Activated T-helper 1 cell treated with anti-CD3 and anti-CD28 coated beads, Interleukin-2, amount 50 U/mL, for 16 hours (primary cell): ENCODE measurements at places on chromosomes 3 and 15.

DNA sequence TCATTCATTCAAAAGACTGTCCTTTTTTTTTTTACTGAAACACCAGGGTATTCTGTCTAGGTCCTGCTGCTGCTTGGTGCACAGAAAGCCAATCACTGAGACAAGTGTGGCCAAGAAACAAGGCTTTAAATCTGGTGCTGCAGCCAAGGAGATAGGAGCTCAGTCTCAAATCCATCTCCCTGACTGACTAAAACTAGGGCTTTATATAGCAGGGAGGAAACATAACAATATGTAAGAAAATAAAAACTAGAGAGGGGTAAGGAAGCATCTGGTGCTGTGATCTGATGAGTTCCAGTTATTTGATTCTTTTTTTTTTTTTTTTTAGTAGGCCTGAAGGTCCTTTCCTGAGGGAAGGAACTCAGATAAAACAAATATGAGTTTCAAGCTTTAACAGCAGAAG, 139.8 kb downstream of the ATG7 start:
- DNase-seq, result no peak

DNA sequence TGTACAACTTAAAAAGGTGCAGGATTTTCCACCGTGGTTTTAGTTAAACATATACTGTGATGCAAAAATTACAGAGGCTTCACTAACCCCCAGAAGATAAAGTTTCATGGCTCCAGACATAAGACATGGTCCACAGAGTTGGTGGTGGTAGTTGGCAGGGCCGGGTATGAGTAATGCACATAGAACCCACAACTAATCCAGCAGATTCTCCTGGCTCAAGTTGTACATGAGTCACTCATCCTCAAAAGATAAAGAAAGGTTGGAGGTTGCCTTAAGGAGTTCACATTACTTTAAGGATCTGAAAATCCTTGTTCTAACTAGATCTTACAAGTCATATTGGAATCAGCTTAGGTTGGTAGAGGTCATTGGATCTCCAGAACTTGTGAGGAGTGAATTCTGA, 98.3 kb upstream of the ZBTB20 start:
- DNase-seq, result no peak

DNA sequence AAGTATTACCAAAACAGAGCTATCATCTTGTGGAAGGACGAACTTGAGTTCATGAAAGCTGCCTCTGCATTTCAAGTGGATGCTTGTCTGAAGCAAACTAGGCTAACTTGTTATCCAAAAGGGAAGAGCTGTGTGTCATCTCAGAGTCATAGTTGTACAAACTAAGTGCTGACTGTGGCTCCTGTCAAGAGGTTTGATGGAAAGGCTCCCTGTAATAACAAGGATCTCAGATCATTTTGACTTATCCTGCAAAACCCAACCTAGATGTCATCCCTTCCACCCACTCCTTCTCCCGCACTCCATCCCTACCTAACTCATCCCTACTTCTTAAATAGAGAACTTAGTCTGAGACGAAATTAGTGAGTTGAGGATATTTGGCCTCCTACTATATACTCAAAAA, 110.8 kb downstream of the NR2E3 start:
- DNase-seq, result no peak

GRCh38 chr15:79659691-79660090, 227.6 kb downstream of the MINAR1 start:
- no peak for DNase-seq

DNA sequence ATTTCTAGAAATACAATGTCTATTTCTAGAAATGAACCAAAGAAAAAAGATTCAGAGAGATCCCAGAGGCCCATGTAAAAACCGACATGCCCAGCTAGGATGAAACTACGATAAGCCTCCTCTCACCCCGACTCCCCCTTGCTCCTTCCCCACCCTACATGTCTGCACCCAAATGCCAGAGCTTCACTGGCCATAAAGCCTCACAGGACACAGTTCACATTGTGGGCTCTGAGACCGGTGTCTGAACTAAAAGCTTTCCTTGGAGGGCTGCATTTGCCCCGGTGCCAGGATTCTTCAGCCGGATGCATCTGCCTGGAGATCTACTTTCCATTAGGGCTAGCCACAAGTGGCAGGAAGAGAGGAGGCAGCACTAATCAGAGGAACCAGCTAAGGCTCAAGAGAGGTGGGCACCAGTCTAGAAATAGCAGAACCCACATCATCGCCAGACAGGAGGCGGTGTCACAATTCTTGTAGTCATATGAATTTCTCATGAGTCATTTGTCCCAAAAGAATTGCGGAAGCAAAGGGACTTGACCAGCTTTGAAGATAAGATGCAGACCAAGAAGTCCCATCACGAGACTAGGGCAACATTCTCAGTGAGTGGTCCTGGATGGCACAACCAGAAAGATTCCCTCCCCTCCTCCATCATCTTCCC, 353.6 kb downstream of the NTRK3 start:
- DNase-seq, result no peak

DNA sequence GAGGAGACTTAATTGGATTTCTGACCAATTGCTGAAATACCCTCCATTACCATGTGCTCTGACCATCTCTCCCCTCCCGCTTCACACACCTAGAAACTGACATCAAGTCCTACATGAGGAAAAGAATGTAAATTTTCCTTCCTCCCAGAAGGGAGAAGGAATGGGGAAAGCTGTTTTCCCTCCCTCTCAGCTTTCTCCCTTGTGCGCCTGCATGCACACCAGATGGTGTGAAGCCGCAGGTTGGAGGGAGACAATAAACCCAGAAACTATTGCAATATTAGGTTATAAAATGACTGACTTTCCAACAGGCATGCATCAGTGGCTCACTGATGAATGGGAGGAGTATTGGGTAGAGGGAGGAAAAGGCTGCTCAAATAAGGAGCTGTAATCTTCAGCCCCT, 50.9 kb downstream of the MB21D2 start:
- DNase-seq, result no peak

DNA sequence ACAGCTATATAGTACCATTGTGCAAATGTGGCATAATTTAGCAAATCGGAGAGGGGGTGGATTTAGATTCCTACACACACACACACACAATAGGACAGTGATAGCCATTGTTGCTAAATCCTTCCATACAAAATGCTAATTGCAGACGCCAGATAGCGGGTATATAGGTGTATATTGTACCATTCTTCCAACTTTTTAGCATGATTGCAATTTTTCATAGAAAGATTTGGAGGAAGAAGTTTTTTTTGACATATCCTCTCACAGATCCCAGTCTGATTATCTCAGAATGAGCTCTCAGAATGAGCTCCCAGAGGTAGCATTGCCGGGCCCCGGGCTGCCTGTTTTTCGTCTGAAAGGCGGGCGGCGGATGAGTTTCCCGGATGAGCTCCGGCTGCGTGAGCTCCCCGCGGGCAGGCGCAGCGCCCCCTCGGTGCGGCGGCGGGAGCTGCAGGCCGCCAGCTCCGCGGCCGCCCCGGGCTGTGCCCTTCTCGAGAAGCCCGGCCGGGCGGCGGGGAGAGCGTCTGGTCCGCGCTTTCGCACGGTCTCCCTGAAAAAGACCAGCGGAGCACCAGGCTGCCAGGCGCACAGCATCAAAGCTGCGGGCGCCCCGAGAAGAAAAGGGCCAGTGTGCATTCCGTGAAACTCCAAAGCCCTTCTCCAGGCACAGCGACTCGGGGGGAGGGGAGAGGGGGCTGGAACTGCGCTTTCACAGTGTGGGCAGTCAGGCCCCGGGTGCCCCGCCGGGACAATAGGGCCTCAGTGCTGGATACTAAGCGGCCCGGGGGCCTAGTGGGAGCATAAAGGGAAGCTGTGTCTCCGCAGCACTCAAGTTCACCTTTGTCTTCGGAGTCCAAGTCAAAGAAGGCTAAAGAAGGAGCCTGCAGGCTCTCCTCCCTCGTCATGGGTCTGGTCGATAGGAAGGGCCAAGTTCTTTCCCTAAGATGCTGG, 12.0 kb upstream of the SHC4 start:
- peak; percentile 56 for DNase-seq

DNA sequence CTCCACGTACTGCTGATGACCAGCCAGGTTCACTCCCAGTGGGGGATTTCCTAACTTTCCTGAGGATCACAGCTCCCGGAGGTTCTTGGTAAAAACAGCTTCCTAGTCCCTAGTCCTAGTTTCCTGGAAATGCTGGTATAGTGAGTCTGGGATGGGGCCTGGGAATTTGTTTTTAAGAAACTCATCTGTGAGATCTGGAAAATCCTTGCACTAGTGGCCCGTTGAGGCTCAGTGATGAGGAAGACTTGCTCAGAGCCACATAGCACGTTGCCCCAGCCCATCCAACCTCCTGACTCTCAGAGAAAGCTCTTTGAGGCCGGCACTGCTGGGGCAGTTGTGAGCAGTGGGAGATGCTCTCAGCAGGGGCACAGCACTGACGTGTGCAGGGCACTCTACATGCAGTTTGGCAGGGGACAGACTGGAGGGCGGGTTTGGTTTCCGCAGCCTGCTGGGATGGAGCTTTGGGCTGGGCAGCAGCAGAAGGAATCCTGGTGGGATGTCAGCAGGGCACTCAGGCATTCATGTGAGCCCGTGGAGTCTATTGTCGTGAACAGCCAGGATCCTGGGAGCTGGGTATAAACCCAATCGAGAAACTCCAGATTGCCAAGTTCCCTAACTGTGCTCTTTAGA, 31.6 kb downstream of the SAXO2 start:
- no peak for DNase-seq

DNA sequence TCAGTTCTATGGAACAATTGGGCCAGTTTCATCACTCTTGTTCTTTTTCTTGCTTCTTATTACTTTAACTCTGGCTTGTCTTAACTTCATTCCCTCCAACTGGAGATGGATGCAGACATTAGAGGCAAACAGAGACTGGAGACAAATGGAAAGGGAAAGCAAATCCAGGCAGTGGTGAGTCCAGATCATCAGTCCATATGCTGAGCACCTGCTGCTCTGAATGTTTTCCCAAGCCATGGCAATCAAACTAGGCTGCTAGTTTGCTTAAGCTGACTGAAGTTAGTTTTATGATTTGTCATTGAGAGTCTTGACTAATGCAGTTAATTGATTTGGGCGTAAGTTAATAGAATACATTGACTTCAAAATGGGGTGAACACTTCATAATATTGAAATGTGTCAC, 41.0 kb upstream of the TBC1D5 start:
- no peak for DNase-seq

GRCh38 chr3:73056014-73056844, 5.2 kb upstream of the EBLN2 start:
- DNase-seq, result no peak

DNA sequence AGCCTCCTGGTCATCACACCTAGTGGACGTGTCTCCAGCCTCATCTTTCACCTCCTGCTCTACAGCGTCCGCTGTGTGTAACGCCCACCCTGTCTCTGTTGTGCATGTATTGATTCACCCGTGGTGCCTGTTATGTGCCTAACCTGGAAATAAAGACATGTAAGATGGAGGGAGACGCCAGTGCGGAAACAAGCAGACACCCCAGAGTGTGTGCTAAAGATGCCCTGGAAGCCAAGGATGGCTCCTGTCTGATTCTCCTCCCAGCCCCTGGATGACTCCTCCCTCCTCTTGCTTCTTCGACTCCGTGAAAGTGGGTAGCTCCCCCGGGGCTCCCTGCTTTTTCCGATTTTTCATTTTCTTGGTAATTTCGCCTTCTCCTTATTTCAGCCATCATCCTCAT, 241.8 kb downstream of the ADAMTS17 start:
- DNase-seq, result no peak

DNA sequence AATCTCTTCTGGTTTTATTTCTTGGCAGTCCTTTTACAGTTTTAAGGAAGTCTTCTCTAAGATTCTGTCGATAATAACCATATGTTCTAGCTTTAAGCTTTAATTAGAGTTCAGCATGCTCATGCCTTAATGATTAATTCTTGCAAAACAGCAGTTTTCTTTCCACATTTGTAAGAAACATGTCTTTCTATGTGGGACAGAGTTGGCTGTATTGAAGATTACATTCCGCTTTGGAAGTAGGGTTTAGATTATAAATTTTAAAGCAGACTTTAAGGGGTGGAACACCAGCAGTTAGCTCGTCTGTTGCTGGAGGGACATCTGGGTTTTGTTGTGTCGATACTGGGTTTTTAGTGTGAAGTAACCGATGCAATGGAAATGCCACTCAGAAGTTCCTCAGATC, 35.3 kb downstream of the SQOR start:
- no peak for DNase-seq

- no peak for DNase-seq
Measured at GRCh38 chr3:55006244-55006676, 78.4 kb upstream of the LRTM1 start.

- DNase-seq, result no peak
Measured at GRCh38 chr3:25455441-25456132, 27.5 kb downstream of the RARB start.

DNA sequence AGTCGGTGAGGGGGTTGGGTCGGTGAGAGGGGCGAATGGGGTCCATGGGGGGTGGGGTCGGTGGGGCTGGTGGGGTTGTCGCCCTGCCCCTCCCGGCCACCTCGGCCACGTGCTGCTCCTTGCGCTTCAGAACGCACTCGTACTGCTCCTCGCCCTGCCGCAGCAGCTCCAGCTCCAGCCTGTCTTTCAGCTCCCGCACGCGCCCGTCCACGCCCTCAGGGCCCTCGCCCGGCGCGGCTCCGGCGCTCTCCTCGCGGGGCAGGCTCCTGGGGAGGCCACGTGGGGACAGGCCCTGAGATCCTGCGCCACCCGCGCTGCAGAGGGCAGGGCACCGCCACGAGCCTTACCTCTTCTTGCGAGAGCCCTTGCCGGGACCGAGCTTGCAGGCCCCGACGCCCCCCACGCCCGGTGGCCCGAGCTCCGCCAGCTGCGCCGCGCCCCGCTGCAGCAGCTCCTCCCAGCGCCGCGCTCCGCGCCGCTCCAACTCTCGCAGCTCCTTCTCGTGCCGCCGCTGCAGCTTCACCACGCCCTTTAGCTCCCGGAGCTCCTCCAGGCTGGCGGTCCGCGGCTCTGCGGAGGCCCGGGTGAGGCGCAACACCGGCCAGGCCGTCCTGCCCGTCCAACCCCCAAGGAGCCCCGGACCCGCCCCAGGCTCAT, 8.2 kb upstream of the ANKRD63 start:
- no peak for DNase-seq

- no peak for DNase-seq
Measured at GRCh38 chr3:169509359-169509758, 154.2 kb downstream of the MECOM start.

DNA sequence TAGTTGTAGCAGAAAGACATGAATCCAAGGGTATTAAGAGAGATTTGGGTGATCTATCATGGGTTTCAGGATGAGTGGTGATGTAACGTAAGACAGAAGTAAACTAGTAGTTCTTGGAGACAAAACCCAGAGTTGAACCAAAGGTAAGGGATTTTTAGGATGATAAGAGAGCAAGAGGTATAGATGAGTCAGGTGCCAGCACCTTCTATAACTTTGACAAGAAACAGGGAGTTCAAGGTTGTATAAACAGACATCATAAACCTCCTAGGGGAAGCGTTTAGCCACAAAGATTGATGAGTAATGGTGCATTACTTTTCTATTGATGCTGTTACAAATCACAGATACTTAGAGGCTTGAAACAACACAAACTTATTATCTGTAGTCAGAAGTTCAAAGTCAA, 447.3 kb upstream of the ARHGEF26 start:
- DNase-seq, result no peak
